Choroid plexus epithelial cell (primary cell): ENCODE measurements at places on chromosomes 12 and 14.

GRCh38 chr12:105888696-105889095 is 250.1 kb downstream of the NUAK1 start:
- DNase-seq, result no peak

DNA sequence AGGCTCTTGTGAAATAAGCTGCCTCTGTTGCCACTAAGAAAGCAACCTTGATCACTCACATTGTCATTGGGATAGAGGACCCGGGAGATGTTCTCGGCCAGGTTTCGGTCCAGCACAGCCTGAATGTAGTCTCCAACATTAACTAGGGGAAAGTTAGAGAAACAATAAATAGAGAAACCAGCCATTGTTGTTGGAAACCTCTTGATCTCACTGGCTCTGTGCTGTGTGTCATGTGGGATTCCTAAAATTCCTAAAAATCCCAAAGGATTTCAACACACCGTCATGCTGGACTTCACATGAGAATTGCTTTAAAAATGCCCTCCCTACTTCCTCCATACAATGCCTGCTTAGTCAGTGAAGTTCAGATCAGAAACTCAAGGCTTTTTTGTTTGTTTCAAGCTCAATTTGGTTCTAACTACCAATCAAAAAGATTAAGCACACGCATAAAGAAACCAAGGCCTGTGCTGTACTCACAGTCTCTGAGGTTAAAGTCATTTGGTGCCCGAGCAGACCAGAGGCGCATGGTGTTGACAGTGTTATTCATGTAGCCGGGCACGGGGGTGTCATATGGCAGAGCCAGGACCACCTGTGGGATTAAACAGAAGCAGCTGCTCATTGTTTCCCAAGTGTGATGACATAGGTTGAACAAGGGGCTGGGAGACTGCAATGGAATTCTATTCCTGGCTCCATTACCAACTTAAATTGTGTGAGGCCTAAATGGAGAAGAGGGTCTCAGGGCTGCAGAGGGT is 23.6 kb downstream of the PYGL start:
- DNase-seq, result peak; percentile 78

GRCh38 chr12:130571089-130571488 is 145.0 kb downstream of the RIMBP2 start:
- DNase-seq, result no peak

DNA sequence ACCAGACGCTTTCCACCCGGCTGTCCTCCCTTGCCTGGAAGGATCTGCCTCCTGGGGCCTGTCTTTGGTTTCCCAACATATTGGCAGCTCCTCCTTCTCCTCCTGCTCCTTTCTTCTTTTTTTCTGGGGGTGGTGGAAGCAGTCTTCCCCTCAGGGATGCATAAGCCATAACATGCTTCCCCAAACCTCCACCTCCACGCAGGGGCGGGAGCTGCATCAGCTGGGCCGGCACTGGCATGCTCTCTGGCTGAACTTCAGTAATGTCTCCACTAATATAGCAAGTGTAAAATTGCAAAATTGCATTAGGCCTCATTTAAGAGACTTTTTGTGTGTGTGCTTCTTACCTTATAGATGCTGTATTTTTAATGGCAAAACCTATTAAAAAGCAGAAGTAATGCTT is 58.6 kb downstream of the GLT1D1 start:
- no peak for DNase-seq

- no peak for DNase-seq
These were observed 16.9 kb downstream of the DHRS2 start for GRCh38 chr14:23653051-23653450.

DNA sequence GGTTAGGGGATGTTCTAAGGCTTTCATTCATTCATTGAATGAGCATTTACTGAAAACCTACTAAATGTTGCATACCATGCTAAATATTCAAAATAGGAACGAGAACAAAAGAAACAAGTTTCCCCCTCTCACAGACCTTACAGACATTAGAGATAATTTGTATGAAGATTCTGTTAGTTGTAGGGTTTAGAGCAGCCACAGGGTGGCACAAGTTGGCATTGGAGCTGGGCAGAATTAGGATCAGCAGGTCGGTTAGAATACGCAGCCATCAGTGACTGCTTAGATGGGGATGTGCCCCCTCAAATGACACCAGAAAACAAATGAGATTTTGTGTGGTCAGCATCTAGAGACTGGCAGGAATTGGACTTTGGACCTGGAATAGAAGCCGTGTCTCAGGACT is 166.3 kb upstream of the DAAM1 start:
- DNase-seq, result no peak

DNA sequence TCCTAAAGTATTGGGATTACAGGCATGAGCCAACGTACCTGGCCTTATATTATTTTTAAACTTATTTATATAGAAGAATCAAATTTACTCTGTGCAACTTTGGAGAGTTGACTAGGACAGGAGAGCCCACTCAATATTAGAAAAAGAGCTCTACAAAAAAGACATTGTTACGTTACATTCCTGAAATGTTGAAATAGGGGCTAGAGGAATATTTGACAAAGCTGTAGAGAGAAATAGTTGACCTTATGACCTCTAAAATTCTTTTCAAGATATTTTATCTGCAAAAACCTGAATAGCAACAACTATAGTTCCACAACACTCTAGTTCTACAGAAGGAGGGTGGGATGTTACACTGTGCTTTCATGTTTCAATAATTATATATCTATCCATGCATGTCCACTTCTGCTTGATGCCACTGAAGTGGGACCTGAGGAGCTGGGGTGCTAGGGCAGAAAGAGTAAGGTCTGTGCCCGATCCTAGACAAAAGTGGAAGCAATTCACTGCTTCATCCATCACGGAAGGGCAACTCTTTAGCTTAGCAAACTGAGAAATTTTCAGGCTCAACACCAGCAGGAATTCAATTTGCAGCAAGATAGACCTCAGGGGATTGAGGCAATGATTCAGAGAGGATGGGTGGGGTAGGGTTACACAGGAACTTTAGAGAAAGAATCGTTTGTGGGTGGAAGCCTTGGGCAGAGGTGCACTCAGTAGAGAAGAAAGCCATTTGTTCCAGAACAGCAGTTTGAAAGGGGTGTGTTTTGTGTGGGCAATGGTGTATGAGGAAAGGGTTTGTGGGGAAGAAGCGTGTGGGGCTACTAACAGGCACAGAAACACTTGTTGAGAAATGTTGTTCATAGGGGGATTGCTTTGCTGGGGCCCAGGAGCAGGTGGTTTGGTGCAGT is 16.0 kb upstream of the RNASE10 start:
- DNase-seq, result peak; percentile 43

- peak; percentile 44 for DNase-seq
These were observed 17.7 kb upstream of the SERPINA4 start for GRCh38 chr14:94543449-94544124.

DNA sequence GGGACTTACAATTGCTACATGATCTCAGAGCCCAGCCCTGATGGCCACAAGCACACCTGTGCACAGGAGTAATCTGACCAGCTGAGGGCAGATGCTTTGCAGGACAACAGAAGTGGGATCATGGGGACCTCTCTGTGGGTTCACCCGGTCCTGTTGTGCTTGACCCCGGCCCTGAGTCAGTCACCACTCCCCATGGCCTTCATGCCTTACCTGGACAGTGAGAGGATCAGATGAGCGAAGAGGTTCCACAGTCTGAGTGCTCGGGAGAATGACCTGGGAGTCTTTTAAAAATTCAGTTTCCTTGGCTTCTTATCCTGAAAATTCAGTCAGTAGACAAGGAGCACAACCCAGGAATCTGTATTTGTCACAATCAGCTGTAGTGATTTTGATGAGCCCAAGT is 88.1 kb downstream of the NTF3 start:
- no peak for DNase-seq

- peak; percentile 80 for DNase-seq
These were observed 121.0 kb downstream of the PIK3C2G start for GRCh38 chr12:18382236-18382885.
